Mesenchymal stem cell (in vitro differentiated cells and primary cell): ENCODE measurements at places on chromosomes 12 and 14.

GRCh38 chr14:68673464-68673863, 119.4 kb downstream of the ZFP36L1 start:
- DNase-seq: no peak

- peak; percentile 69 for DNase-seq
These were observed 6.8 kb upstream of the ASIC1 start for GRCh38 chr12:50050410-50051098.

DNA sequence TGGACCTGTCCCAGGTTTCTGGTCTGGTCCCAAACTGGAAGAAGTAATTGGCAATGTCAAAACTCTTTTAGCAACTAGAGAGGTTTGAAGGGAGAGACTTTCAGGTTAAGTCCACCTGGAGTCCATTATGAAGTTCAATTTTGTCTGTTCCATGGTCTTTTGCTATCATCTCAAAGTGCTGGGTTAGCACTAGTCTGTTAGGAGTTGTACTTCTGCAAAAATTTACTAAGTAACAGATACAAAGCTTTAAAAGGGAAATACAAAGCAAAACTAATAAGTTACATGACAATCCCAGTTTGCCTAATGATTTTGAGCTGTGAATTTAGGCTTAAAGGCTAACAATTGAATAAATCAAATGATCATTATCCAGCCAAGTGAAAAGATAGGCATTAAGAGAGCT, 643.9 kb downstream of the C12orf50 start:
- DNase-seq: no peak

DNA sequence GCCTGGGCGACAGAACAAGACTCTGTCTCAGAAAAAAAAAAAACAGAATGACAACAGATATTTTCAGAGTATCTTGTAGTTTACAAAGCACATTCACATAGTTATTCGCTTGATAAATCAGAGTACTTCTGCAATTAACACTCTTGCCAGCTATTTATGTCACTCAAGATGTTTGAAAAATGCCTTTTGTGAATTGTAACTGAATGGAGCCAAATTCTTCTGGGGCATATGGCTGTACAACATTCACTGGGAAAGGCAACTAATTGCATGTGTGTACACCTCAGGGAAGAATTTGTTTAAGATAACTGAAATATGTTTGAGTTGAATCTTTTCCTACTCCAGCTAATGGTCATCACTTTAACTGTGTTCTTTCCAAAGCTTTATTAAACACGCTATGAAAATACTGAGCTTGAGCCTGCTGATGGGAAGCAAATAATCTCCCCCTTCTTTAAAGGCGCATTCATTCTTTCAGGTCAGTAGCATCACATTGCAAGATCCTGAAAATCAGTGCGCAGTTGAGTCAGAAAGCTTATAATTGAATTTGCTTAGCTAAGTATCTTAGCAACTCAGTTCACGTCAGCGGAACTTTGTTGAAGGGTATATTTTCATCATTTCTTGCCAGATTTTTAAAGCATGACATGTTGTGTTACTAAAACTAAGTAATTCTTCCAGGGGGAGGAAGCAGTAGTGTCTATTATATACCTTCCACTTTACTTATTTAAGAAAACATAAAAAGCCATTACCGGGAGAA, 66.6 kb downstream of the SINHCAF start:
- no peak for DNase-seq

- no peak for DNase-seq
These were observed 15.4 kb downstream of the MON2 start for GRCh38 chr12:62481843-62482540.

GRCh38 chr12:24709216-24709615, 239.7 kb downstream of the BCAT1 start:
- peak; percentile 48 for DNase-seq

DNA sequence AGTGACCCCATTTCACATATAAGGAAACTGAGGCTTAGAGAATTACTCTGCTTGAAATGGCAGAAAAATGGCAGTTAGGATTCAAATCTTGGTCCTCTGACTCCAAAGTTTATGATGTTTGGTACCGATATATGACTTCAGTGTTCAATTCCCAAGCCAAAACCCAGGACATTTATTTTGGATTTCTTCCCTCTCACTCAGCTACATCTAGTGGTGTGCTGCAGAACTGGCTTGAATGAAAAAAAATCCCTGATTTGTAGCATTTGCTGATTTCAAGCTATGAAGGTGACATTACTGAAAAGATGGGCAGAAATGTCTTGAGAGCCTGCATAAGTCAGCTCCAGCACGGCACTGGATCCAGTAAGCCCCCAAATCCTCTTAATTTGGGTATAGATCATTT, 106.4 kb downstream of the EFCAB11 start:
- DNase-seq: peak; percentile 22

DNA sequence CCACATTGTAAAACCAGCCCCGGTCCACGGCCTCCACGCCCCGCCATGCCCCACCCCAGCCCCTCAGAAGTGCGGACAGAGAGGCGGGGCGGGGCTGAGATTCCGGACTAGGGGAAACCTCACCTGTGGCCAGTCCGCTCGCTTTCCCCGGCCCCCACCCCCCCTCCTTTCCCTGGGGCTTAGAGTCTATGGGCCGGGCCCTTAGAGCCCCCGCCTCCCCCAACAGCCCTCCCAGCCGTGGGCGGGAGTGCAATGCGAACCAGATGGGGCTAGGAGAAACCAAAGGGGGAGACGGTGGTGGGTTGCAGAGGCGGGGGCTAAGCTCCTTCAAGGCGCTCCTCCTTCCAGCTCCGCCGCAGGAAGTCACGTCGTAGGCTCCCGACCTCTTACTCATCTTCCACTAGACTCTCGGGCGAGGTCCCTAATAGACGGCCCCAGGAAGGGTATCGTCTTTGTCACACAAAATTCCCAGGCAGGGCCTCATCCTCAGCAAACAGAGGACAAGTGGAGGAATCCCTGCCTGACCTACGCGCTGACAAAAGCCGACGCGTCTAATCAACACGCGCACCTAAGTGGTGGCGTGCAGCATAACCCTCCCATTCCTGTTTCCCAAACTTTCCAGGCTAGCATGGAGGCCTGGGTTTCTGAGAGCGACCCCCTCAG, 1.1 kb upstream of the NAB2 start:
- peak; percentile 99 for DNase-seq

DNA sequence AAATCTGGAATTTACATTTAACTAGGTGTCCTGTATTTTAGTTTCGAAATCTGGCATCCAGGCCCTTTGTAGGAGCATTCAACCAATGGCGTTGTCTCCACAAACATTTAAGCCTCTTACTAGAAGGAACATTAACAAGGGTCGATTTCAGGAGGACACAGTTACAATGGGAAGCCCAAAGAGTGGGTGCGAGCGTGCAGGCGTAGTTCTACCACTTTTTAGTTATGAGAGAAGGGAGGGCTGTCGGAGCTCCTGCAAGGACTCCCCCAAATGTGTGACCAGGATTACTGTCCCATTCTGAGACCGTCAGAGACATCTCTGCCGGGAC, 365 bp upstream of the ABHD4 start:
- DNase-seq: no peak

DNA sequence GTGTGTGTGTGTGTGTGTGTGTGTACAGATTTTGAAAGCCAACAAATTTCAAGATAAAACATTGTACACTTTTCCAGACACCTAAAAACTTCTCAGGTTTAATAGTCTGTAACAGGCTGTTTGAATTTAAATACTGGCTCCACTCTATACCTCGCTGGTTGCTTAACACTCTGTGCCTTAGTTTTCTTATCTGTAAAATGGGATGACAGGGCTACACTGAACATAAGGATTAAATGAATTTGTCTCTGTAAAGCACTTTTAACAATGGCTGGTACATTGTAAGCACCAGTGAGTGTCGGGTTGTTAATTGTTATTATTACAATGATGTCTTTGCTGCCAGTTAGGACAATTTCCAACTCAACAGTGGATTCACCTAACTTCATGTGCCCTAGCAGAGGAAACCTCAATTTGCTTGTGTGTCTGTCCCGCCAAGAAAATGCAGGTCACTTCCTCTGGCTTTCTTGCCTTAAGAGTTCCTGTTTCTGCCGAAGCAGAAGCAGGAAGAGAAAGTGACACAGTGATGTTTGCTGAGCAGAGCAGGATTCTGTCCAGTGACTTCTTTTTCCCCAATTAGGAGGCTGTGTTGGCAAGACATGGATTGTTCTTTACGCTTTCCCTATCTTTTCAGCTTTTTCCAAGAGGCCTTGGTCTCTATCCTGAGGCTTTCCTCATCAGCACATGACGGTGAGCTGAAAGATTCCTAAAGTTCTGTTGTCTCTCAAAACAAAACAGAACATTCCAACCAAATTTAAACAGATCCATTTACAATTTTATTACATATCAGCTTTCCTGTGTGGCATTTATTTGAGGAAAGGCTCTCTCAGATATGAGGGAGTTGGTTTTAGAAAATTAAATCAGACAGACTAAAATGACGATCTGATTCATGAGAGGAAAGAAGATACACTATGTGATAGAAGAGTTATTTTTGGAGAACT, 154.1 kb upstream of the ATP2B1 start:
- peak; percentile 36 for DNase-seq

- DNase-seq: no peak
These were observed 12.7 kb upstream of the SVOP start for GRCh38 chr12:109033239-109034196.

- DNase-seq: no peak
These were observed 48.8 kb downstream of the A2M start for GRCh38 chr12:9066755-9067423.
